ENCODE measurements at places on chromosomes 6 and 20. TPM values are rescaled to one million over a fixed set of nuclear protein-coding genes. Genes with fewer than 3 reads are reported as not detected.

DNA sequence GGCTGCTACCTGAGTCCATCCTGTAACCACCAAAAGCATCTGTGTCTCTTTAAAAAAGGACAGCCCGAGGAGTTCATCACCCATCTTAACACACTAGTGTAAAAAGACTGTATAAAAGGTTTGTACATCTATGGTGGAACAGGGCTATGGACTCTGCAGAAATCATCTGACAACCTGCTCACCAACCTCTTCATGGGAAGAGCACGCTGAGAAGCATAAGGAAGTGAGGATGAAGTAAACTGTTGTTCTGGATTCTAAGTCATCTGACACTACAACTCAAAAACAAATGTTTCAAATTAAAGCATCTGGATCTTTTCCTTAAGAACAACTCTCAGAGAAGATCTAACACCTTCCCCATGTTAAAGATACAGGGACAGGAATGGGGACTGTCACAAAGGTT, 5.4 kb downstream of the IFNGR1 start:
- DNase-seq: no peak
- no peak overlapping the region for H3K27ac ChIP-seq
- no peaks in the 10 kb centered on the region for H3K36me3 ChIP-seq
- no peak overlapping the region for H3K4me3 ChIP-seq
- peaks cover 21% of the 10 kb centered on the region for H3K4me1 ChIP-seq
- no peaks in the 10 kb centered on the region for H3K27me3 ChIP-seq

- H3K27ac ChIP-seq: peak within 1 kb of the TSS; percentile 42
- H3K36me3 ChIP-seq: no peaks in the 10 kb centered on the region
- H3K27me3 ChIP-seq: no peaks in the 10 kb centered on the region
- H3K4me1 ChIP-seq: peaks cover 5% of the 10 kb centered on the region
- H3K4me3 ChIP-seq: peak within 1 kb of the TSS; percentile 57
Observed at GRCh38 chr20:34872622-34873224, at the start of gene GGT7. TSS of gene GGT7 (minus strand) at chr20:34872856. CDS start at chr20:34872815, 41 bp downstream.

DNA sequence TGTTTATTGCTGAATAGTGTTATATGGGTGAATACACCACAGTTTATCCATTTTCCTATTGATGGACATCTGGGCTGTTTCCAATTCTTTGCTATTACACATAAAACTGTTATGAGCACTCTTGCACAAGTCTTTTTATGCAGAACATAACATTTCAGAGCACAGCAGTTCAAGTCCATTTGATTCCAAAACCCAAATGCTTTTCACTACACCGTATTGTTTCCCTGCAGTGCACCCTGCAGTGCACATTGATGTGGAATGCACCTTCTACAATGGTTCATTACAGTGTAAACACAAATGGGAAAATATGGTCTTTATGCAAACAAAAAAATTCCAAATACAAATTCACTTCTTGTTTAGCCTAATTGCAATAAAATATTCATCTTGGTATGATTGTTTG, 3.6 kb upstream of the SLC2A12 start:
- H3K27ac ChIP-seq: no peak overlapping the region
- no peaks in the 10 kb centered on the region for H3K27me3 ChIP-seq
- DNase-seq: no peak
- no peak overlapping the region for H3K4me3 ChIP-seq

- DNase-seq: no peak
- H3K4me3 ChIP-seq: no peak overlapping the region
- H3K27ac ChIP-seq: no peak overlapping the region
- no peaks in the 10 kb centered on the region for H3K27me3 ChIP-seq
- H3K4me1 ChIP-seq: peaks cover 2% of the 10 kb centered on the region
Observed at GRCh38 chr6:25181923-25182322, 97.3 kb upstream of the CARMIL1 start.

DNA sequence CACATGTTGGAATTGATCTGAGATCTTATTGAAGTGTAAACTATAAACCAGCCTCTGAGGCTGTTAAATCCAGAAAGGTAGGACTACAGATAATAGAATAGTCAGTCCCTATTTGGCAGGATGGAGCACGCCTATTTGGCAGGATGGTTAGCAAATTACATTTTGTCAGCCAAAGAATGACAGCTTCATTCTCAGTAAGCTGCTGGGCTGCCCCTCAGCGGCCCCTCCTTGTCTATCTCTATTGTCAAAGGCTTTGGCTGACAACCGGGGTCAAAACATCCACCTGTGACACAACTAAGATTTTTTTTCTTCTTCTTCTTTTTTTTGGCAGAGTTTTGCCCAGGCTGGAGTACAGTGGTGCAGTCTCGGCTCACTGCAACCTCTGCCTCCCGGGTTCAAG, 123.4 kb upstream of the ECI2 start:
- no peaks in the 10 kb centered on the region for H3K27me3 ChIP-seq
- H3K4me1 ChIP-seq: peaks cover 1% of the 10 kb centered on the region
- no peak for DNase-seq
- H3K4me3 ChIP-seq: no peak overlapping the region

GRCh38 chr6:38603966-38604365, 35.8 kb downstream of the BTBD9 start:
- H3K27ac ChIP-seq: no peak overlapping the region
- H3K36me3 ChIP-seq: no peaks in the 10 kb centered on the region
- H3K4me3 ChIP-seq: no peak overlapping the region
- no peak for DNase-seq

GRCh38 chr6:149756261-149756636, 6.7 kb downstream of the PCMT1 start:
- DNase-seq: no peak
- H3K27me3 ChIP-seq: no peaks in the 10 kb centered on the region
- no peak overlapping the region for H3K27ac ChIP-seq
- no peak overlapping the region for H3K4me3 ChIP-seq
- no peaks in the 10 kb centered on the region for H3K36me3 ChIP-seq

DNA sequence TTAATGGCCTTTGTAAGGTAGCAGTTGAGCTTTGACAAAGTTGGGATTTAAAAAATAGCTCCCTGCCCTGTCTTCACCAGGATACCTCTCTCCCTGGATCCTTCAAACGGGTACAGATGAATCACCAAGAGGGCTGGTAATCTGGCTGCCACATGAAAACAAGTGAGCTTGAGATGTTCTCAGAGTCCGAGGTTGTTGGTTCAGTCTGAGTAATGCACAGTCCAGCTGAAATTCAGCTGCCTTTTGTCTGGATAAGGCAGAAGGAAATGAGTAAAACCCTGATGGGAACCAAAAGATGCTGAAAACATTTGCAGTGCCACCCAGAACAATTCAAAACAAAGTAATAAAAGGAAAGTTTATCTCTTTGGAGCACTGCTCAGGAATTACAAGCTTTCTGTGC, 86.8 kb downstream of the GJA1 start:
- peak overlapping the region; percentile 4 for H3K27ac ChIP-seq
- DNase-seq: peak; percentile 37
- H3K27me3 ChIP-seq: no peaks in the 10 kb centered on the region
- no peaks in the 10 kb centered on the region for H3K36me3 ChIP-seq
- peaks cover 3% of the 10 kb centered on the region for H3K4me1 ChIP-seq
- H3K4me3 ChIP-seq: no peak overlapping the region

Gene ARG1
- 0.30 TPM for total RNA-seq

Gene FUT9
- not detected for total RNA-seq

Gene CST1
- total RNA-seq: not detected

Gene ZSCAN23
- 4.1 TPM for total RNA-seq

Gene NRSN1
- total RNA-seq: not detected

Gene NCOA5
- 51.1 TPM for total RNA-seq

Gene IPCEF1
- total RNA-seq: 2.8 TPM

Gene HLA-DRB5
- 14.0 TPM for total RNA-seq
